NCI-H2029 treated with DMSO at 0.1 percent for 48 hours (cell line): ENCODE measurements at places on chromosomes 6 and 20.

GRCh38 chr6:47651505-47651944 lies 46.9 kb upstream of the ADGRF4 start:
- DNase-seq = no peak

DNA sequence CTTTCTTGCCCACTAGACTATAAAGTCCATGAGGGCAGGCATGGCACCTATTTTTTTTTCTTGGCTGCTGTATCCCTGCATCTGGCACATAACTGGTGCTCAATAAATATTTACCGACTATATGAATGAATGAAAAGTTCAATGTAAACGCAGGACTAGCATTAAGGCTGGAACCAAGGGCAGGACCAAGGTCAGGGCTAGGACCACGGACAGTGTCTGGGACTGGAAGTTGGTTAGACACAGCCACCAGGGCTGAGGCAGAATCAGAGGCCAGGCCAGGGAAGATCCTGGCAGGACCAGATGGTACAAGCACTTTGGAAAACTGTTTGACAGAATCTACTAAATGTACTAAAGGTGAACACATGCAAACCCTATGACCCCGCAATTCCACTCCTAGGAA lies 3.7 kb downstream of the TNXB start:
- no peak for DNase-seq

GRCh38 chr6:147395158-147395557 lies 113.3 kb upstream of the SAMD5 start:
- DNase-seq = no peak

DNA sequence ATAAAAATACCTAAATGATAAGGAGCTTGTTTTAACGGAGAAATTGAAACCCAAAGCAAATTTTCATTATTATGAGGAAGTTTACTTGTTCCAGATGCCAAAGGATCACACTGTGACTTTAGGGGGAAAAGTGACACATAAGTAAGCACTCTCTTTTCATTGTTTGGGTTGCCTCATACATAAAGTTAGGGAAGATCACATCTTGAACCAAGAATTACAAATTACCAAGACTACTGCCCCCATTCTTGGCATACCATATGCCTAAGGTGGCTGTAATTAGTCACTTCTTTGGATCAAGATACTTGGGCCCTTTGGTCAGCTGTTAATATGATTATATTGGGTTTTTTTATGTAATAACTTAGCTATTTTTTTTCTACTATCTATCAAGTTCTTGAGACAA lies 269.0 kb downstream of the COL12A1 start:
- DNase-seq = no peak

- DNase-seq = no peak
These were observed 20.2 kb downstream of the DDO start for GRCh38 chr6:110395221-110395620.

DNA sequence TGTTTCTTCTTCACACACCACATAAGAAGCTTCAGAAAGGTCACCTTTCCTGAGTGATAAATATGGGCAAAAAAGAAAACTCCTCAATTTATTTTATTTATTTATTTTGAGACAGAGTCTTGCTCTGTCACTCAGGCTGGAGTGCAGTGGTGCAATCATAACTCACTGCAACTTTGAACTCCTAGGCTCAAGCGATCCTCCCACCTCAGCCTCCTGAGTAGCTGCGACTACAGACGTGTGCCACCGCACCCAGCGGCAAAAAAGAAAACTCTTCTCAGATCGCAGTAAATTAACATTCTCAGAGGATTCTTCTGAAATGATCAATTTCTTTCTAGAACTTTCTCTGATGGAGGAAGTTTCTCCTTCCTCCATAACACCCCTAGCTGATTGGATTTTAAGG lies 111.2 kb downstream of the TRERF1 start:
- no peak for DNase-seq

DNA sequence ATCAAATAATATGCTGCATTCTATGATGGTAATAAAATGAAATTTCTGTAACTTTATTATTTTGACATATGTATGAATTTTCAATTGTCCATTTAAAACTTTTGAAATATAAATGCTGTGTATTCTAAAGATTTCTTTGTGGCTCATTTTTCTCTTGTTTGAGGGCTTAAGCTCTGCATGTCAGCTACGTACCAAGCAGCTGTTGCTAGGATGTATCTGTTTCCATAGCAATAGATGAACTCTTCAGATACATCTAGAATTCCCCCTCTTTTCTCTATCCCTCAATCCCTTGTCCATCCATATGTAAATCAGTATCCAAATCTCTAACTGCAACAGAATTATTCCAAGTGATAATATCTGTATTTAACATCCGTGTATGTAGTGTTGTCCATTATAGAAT lies 76.5 kb upstream of the OPRM1 start:
- DNase-seq = no peak

DNA sequence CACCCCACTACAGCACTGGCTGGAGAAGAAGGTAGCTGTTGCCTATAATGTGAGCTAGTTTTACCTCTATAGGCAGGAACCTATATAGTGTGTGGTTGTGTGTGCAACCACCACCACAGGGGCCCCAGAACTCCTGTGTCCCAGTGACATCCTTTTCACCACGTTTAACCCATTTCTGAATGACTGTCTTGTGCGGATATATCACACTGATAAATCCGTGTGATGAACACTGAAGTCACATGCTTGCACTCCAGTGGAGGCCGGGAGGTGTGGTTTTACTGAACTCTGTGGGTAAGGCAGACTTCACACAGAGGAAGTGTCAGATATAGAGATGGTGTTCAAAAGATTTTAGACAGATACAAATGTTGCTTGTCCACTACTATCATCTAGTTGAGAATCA lies 32.5 kb downstream of the SDHAF4 start:
- DNase-seq = no peak

DNA sequence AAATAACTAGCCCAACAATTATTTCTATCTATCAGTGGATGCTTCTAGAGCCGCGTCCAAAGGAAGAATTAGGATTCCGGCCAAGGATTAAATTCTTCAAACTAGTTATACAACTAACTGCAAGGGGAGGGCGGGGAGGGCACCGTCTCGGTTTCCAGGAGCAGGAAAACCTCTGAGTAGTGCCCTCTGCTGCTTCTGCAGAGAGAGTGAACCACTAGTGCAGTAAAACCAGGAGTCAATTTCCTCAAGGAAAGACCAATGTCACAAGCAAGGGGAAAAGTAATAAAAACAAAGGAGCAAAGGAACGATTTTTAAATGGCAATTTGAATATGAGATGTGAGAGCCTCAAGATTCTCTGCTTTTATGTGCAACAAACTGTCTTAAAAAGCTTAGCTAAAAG lies 16.5 kb upstream of the UBE2J1 start:
- no peak for DNase-seq

DNA sequence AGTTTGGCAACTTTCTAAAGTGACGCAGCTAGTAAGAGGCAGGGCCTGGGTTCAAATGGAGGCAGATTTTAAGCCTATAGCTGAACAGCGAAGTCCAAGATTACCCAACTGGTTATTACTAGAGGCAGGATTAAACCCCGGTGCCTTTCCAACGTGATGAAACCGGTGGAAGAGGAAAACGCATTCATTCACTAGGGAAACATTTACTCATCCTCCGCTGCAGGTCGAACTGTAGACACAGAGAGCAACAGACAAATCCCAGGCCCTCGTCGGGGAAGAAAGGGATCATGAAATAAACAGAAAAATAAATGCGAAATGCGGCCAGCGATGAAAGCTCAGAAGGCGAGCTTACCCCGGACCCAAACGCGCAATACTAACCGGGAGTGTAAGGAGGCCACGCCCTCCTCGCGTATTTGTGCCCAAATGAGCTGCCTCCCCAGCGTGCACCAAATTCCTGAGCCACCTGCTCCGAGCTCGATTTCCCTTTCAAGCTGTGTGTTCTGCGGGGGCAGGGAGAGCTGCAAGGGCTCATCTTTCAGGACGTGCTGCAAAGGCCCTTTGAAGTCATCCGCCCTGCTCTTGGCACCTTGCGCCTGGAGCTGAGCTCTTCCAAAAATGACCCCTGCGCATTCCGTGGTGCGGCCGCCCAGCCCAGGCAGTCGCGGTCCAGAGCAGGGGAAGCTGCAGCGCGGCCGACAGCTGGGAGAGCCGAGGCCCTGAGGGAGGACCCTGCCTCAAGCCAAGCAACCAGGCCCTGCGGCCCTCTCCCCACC lies 46.9 kb downstream of the PDYN start:
- DNase-seq = no peak

GRCh38 chr6:101832371-101832770 lies 438.9 kb downstream of the GRIK2 start:
- DNase-seq = no peak

DNA sequence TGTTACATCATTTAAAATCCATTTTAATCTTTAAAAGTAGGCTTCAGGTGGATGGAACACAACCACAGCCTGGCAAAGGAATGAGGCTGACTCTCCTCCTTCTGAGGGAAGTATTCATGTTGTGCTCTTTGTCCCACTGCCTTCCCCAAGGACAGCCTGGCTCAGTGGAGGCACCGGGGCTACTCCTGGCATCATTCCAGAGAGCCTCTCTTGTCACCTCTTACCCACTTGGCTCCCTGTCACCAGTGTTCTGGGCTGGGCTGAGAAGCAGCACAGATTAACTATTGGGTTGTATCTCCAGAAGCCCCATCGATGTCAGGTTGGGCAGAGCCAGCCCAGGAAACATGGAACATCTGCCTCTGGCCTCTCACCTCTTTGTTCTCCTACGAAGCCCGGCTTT lies 10.7 kb upstream of the TP53INP2 start:
- DNase-seq = peak; percentile 60

GRCh38 chr6:159311618-159312017 lies 142.4 kb downstream of the FNDC1 start:
- no peak for DNase-seq

DNA sequence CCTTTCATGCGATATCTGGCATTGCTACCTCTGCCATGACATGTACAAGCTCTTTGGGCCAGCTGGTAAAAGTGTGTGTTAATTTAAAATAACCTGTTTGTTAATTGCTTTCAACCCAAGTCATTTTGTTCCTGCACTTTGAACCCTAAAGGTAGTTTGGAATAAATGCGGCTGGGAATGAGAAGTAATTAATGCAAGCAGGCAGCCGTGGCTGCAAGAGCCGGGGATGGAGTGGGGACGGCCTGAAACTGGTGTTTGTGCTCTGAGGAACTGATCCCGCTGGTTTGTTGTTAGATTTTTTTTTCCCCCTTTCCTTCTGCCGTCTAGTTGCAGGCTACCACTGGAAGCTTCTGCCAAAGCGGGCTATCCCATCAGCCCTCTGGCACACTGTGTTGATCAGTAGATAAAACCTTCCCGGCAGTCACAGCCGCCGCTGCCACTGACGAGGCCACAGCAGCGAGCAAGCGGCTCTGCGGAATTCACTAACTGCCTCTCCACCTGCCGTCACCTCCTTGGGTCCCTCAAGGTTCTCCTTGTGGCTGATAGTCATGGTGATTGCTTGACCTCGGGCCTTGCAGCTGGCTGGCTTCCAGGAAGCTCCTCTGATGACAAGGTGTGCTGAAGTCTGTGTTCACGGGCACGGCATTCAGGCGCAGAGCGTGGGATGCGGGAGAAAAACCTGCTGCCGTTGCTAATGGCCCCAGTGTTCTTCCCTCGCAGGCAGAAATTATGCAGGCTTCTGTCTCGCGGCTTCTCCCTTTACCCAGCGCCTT lies 315.9 kb downstream of the TFAP2A start:
- peak; percentile 17 for DNase-seq

DNA sequence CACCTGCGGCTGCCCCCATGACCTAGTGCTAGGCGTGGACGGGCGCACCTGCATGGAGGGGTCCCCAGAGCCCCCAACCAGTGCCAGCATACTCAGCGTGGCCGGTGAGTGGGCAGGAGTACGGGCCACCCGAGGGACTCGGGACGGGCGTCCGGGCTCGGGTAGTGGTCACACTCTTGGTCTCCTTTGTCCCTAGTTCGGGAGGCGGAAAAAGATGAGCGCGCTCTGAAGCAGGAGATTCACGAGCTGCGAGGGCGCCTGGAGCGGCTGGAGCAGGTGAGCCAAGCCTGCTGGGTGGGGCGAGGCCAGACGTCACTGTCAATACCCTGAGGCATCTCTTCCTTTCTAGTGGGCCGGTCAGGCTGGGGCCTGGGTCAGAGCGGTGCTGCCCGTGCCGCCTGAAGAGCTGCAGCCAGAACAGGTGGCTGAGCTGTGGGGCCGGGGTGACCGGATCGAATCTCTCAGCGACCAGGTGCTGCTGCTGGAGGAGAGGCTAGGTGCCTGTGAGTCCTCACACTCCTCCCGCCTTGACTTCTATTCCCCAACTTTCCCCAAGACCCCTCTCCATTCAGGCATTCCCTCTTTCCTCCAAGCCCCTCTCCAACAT lies 2.9 kb downstream of the EGFL8 start:
- no peak for DNase-seq

DNA sequence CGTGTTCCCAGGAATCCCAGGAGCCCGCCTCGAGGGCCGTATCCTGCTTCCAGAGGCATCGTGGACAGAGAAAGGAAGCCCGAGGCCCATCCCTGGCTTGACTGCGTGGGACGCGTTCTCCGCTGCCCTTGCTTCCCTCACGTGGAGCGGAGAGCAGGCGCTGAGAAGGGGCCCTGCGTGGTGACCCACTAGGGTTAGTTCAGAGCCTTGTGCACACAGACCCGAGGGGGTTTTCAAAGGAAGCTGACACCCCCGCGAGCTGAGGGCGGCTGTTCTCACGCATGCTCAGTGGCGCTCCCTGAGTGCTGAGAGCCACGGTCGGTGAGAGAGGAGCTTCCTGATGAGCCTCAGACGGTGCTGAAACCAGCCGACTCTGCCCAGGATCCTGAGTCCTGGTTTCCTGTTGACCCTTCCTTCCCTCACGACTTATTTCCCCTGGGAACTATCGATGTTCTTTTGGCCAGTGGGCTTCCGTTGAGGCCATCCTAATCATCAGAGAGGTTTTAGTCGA lies 28.9 kb upstream of the CCR6 start:
- no peak for DNase-seq

GRCh38 chr6:32096394-32097258 lies 12.5 kb downstream of the TNXB start:
- no peak for DNase-seq

GRCh38 chr20:23534801-23535593 lies 33.3 kb downstream of the CST9L start:
- no peak for DNase-seq
